ENCODE measurements at places on chromosomes 11 and 22.
A peak's percentile ranks its signal among the peaks of the same experiment; 100 is the strongest.

DNA sequence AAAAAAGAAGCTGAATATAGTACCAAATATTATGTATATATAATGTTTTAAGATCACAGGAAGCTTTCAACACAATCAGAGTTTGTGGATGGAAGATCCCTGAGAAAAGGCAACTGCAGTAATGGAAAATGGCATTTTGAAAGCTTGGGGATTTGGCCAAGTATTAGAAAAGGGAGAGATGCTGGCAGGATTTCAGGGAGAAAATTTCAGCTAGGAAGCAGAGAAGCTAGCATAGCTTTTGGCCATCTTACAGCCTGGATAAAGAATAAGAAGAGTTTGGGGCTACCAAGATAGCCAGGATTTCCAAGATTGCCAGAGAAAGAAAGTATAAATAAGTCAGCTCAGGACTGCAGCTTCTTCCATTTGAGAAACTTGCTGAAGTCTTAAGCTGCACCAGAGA lies 440.8 kb upstream of the LUZP2 start:
- no peak for DNase-seq

GRCh38 chr11:73287400-73288101 lies 15.4 kb downstream of the P2RY6 start:
- DNase-seq = no peak

DNA sequence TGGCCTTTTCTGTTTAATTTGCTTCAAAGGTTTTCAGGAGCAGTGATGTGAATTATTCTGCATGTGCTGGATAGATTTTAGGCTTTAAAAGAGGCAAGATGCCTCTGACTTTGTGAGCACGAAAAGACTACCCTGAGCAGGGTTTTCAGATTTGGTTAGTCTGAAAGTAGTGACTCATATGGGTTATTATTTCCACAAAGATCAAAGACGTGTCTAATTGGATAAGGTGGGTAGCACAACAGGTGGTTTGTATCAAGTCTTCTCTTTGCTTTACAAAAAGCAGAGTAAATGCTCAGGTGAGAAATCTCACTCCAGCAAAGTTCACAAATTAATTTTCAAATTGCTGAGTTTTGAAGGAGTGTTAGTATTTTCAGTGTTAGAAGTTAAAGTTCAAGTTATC lies 37.6 kb upstream of the DBX1 start:
- DNase-seq = no peak

GRCh38 chr11:2193099-2193887 lies 21.7 kb upstream of the TH start:
- no peak for DNase-seq

DNA sequence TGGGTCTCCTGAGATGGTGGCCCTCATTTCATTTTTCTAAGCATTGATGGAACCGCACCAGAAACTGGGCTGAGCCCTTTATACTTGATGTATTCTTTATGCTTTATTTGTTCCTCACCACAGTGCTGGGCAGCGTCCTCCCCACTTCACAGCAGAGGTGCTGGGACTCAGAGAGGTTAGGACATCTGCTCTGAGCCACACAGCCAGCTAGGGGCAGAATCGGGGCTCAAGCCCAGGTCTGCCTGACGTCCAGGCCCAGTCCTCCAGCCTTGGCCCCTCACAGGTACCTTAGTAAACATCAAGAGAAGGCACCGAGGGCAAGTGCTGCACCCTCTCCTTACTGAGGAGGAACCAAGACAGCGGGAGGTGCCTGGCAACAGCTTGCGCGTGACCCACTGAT lies 20.2 kb upstream of the SHISAL1 start:
- DNase-seq = no peak

GRCh38 chr11:79080551-79080950 lies 360.3 kb downstream of the TENM4 start:
- no peak for DNase-seq

DNA sequence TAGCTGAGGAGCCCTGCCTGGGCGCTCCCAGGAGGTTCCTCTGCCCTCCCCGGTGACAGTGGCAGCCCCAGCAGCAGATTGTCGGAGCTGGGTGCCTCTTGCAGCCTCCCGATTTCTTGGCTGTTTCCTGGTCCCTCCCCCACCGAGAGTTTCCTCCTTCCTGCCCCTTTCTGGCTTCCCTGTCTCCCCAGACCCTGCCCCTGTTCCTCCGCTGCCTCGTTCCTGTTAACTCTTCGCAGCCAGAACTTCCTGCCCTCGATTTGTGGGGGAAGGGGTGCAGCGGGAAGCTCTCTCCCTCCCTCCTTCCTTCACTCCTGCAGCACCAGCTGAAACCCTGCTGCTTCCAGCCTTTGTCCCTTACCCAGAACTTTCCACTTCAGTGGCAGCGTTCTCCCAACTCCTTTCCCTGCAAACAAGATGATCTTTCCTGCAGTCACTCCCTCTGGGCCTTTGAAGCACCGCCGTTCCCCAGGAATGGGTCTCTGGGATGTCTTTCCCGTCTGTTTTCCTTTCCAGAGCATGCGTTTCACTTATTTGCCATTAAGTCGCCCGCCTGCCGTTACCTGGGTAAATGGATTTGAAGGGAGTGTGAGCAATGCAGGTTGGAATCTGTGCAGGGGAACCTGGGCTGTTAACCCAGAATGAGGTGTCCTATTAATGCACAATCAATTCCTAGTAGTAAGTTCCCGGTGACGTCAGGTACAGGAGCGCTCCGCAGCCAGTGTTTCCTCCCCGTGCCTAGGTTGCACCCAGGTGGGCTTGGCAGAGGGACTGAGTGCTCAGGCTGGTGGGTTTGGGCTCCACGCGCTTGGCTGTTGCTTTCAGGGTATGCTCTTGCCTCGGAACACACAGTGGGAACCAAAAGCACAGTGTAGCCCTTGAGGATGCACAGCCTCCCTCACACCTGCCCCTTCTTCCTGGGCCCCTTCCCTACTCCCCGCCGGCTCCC lies 4.3 kb downstream of the GRK2 start:
- peak; percentile 61 for DNase-seq

DNA sequence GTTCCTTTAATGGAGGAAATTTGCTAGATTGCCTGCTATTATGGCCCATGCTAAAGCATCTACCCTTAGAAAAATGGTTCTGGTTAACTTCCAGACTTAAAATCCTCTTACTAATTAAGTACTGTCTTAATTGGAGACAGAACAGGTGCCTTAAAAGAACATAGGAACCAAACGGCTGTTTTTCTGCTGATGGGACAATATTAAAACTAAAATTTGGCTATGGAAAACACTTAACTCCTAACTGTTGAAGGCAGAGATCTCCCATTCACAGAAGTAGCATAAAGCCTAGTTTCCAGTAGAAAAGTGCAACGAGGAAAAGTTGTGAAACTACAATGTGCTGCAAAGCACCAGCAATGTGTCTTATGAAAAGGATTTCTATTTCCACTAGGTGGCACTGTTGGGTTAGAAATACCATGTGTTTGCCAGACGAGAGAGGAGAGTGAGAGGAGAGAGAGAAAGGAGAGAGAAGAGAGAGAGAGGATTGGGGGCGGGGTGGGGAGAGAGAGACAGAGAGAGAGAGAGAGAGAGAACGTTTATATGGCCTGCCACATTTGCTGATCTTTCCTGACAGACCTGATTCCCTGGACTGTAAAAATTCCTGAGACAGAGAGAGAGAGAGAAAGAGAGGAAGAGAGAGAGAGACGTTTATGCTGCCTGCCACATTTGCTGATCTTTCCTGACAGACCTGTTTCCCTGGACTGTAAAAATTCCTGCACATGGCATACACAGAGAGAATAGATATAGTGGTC lies 51.5 kb downstream of the FAM181B start:
- DNase-seq = peak; percentile 63

DNA sequence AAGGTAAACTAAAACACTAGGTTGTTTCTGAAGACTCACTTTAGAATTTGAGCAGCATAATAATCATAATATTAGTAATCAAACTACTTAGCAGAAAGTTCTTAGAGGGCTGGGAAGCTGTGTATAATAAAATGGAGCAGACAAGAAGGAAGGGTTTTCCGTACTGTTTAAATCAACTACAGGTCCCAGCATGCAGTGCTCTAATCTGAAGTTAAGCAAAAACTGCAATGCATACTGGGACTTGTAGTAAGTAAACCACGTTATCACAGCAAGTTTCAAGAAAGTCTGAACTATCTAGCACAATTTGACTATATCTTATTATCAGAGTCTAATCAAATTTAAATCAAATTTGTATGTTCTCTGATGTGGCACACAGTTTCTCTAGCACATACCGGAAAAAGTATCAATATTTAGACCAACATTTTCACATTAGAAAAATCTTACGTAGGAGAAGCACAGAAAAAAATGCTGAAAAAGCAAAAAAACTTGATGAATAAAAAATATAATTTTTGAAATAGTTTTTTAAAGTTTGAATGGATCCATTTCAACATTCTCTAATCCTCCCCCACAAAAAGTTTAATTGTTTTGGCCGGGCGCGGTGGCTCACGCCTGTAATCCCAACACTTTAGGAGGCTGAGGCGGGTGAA lies 8.2 kb downstream of the PHF21A start:
- no peak for DNase-seq

DNA sequence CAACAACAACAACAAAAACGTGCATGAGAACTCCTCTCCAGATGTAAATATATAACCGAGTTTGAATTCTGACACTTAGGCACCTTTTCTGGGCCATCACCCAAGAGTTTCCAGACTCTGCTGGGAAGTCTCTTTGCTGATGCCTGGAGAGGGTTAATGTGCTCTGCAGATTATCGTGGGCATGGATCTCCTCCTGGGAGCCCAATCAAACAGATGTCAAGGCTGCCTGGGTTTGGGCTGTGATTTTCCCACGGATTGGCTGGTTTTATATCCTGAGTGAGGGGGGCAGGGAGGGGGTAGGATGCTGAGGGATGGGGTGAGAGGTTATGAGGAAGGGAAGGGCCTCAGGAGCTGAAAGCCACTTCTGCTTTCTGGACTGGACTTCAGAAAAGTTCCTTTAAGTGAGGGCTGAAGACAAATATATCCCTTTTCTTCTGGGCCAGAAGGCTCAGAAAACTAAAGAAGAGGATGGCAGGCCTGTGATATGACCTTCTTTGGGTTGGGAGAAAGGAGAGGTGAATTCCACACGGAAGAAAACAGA lies 4.2 kb downstream of the ELF5 start:
- DNase-seq = no peak

GRCh38 chr11:66868726-66869566 lies 12.1 kb downstream of the LRFN4 start:
- no peak for DNase-seq

DNA sequence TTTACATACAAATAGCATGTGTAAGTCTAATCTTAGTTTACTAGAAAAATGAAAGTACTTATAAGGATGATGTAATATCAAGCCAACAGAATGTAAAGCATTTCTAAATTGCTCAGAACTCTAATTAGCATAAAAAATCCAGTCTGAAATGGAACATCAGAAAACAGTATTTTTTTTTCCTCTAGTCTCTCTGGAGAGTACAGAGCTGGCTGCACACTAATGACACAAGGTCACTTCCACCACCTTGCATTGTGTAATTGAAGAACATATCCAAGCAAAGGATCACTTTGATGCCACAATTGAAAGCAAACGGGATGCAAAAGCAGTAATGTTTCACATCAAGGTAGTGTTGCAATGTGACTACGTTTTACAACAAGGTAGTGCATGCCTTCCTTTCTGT lies 548.0 kb upstream of the LUZP2 start:
- no peak for DNase-seq

- peak; percentile 19 for DNase-seq
Measured at GRCh38 chr22:17477391-17477833, 85.9 kb upstream of the SLC25A18 start.

GRCh38 chr22:38869663-38870062 lies 2.4 kb downstream of the CBX6 start:
- DNase-seq = no peak

- DNase-seq = no peak
Measured at GRCh38 chr11:925158-925495, 543 bp upstream of the AP2A2 start.

GRCh38 chr11:113262594-113262993 lies 51.8 kb upstream of the TTC12 start:
- DNase-seq = no peak

GRCh38 chr11:24754406-24754805 lies 257.6 kb downstream of the LUZP2 start:
- no peak for DNase-seq

DNA sequence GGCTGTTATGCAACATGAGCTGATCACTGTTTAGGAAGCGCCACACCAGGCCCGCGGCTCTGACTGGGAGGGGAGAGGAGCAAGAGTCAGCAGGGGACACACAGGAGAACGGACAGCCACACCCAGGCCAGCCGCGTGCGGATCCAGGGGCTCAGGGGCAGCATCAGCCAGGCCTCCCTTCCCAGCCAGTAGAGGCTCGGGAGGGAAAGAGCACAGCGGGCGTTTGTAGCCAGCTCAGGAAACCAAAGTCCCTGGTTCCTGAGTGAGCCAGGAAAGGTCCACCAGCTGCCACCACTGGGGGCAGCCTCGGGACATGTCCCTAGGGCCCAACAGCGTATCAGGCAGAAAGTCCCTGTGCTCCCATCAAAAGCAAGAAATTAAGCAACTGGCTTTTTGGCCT lies 71.8 kb upstream of the PITPNB start:
- no peak for DNase-seq

GRCh38 chr11:74932797-74933196 lies 16.1 kb downstream of the XRRA1 start:
- DNase-seq = no peak

DNA sequence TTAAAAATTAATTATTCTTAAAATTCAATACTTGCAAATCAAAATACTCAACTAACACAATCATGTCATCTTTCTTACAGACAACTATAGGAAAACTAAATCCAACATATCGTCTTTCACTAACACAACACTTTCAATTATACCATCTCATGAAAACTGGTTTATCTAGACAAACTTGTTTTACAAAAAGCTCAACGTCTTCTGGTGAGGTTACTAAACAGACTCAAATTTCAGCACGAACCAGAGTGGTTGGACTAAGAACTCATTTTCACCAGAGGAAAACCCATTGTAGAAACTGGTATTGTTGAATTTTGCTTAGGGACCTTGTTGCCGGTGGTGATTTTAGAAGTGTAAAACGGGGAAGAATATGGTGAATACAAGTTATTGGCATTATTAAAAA lies 52.2 kb downstream of the NUP98 start:
- DNase-seq = no peak

DNA sequence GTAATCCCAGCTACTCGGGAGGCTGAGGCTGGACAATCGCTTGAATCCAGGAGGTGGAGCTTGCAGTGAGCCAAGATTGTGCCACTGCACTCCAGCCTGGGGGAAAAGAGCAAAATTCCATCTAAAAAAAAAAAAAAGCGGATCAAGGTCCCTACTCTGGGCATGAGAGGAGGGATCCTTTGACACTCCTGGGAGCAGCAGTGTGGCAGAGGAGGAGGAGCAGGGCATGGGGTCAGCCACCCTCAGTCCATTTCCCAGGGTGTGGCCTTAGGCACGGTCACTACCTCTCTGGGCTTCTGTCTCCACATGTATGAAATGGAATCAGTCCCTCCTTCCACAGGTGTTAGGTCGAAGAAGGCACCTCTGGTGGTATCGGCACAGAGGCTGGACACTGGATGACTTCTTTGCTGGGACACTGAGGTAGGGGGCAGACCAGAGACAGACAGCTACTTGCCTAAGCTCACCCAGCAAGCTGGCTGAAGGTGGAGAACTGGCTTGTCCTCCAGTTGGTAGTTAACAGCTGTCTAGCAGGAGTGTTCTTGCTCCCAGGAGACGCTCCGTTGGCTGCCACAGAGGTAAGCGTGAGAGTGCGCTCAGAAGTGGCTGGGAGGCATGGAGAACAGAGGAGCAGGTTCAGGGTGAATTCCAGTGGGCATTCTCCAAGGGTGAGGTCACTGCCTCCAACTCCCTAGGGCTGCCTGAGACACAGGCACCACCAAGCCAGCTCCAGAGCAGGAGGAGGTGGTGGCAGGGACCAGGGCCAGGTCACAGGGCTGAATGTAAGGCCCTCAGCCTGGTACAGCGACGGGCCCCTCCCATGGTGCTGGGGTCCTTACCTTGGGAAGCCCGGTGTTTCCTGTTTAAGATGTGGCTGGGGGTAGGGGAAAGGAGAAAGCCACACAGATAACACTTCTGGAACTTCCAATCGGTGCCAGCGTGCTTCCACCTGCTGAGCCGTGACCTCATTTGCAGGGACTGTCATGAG lies 19.5 kb downstream of the TXN2 start:
- peak; percentile 62 for DNase-seq
